ENCODE measurements at places on chromosomes 2 and 18.

GRCh38 chr2:205998583-205998982 lies 87.4 kb downstream of the INO80D start:
- DNase-seq = no peak

- DNase-seq = no peak
These were observed 24.8 kb downstream of the GALM start for GRCh38 chr2:38690499-38691420.

DNA sequence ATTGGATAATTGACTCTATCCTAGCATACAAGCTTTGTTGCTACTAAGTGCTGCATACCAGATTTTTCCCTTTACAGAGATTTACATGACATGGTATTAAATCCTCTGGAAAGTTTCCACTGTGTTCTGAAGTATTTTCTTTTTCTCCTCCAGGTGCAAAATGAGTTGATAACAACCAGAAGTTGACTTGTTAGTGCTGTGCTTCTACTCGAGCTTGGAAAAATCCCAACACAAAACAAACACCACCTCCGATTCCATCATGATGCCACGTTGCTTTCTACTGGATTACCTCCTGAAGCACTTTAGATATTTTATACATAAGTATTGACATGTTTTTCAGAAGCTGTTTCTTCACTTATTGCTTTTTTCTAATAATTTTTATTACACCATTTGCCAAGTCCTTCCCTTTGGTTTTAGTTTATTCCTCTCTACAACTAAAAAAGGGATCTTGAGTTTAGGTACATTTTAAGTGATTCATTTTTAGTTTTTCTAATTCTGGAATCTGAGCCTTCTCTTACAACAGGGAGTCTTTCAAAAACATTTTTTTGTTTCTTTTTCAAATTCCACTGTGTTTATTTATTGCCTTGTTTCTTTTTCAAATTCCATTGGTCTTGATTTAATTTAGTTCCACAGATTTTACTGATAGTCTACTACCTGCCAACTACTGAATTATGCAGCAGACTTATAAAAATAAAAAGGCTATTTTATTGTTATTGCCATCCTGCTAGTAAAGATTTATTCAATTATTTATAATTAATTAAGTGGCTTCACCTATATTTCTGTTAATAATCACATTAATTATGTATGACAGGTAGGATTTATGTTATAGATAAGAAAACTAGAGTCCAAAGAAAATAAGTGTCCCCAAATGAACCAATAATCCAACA lies 143.4 kb downstream of the PPP1R1C start:
- no peak for DNase-seq

DNA sequence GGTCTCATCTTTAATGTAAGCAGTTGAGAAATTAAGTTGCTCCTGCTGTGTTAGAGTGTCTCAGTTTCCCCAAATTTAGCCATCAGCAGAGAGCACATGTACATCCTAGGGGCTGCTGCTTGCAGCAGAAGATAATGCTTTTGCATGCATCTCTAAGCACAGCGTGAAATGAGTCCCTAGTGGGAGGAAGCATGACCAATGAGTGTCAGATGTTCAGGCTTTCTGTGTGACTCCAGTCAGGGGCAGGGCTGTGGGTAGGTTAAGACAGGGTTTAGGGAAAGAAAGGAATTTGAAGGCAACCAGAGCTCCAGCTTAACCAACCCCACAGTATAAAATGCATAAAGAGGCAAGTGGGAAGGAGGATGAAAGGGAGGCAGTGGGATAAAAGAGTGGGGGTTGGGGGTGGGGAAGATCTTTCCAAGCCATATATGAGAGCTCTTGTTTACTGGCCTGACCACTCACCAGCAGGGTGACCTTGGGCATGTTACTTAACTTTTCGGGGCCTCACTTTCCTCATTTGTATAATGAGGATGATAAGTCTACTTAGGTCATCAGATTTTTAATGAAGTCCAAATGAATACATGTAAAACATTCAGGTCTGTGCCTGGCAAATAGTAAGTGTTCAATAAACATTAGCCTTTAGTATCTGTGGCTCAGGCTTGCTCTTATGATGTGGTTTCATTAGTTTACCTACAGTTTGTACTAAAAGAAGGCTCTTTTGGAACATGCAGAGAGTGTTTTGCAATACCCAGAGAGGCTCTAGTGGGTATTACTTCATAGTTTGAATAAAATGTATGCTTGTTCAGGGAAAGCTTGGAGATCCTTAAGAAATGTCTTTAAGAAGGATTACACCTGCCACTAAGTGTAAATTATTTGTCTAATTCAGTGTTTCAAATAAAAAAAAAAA lies 42.7 kb upstream of the PELI1 start:
- no peak for DNase-seq

DNA sequence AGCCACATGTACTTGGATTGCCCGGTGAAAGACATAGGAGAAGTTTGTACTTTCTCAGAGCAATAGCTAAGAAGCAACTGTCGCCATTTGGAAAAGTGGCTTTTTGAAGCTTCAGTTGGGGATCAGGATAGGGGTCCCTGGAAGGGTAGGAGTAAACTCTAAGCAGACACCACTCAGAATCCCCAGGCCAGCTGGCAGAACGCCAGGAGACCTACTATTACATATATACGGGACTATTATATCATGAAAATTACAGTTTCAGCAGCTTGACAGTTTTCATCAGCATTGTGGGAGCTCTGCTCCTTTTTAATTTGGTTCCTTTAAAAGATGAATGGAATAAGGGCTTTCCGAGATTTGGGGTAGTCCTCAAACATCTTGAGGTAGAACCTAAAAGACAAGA lies 54.9 kb downstream of the SRD5A2 start:
- no peak for DNase-seq

GRCh38 chr2:236874866-236875481 lies 210.7 kb upstream of the COPS8 start:
- DNase-seq = no peak

DNA sequence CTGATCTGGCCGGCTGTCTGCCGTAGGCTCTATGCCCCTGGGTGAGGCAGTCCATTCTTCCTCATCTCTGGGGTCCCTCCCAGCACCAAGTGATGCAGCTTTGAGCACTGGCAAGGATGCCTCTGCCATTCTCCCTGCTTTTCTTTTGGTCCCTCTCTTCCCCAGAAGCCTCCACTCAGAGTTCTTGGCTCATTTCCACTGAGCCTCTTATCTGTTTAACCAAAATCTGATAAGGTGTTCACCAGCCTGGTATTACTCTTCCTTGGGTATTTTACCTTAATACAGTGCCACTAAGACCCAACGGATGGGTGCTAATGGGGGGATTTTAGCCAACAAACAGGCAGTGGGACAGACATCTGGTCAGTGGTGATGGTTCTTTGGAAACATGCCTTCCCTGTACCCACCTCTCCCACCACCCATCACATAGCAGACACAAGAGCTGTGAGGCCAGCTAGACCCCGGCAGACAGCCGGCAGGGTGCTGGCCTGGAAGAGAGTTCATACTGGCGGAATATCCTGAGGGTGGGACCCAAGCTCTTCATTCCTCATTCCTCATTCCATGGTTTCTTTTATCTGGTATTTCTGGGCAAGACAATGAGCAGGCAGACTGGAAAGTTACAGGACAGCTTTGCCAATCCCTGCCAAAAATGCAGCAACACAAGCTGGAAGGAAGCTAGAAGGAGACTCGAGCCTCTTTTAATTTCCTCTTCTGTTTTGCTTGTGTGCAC lies 34.6 kb downstream of the ZBTB7C start:
- no peak for DNase-seq

GRCh38 chr2:63078852-63079606 lies 28.4 kb downstream of the OTX1 start:
- no peak for DNase-seq

DNA sequence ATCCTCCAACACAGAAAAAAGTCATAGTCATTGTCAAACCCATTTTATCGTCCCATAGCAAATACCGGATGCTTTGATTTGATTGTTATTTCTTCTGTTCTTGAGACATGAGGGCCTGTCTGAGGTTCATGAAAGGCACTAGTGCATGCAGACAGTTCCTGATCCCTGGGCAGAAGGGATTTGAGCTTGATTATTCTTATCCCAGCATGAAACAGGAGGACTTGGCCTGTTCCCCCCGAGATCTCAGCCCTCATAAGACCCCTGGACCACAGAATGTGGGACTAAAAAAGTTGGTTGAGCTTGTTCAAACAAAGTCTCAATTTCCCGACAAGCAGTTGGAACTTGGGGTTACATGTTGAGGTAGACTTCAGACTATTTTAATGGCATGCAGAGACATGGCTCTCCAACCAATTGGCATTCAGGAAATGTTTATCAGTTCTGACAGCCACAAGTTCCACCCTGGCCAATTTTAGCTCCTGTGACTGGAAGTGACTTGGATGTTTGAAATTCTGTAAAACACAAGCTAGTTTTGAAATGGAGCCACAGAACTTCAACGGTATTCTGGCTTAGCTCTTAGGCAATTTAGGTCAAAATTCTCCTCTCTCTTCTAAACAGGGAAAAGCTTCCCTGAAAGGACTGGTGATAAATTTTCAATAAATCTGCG lies 366.9 kb upstream of the SLC14A2 start:
- DNase-seq = no peak

DNA sequence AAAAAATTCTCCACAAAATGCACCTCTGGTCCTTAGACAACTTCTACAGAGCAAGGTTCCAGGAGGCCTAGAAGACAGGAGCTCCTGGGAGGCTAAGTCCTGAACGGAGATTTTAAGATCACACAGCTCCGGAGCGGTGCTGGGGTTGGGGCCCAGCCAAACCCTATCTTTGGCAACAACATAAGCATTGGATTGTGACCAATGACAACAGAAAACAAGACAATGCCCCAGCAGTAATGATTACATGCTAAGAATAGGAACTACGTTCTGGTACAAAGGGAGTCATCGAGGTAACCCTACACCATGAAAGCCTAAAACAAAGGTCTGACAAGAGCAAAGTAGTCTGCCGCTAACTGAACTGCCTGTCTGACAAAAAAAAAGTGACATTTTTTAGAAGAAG lies 171.2 kb downstream of the CMPK2 start:
- no peak for DNase-seq

DNA sequence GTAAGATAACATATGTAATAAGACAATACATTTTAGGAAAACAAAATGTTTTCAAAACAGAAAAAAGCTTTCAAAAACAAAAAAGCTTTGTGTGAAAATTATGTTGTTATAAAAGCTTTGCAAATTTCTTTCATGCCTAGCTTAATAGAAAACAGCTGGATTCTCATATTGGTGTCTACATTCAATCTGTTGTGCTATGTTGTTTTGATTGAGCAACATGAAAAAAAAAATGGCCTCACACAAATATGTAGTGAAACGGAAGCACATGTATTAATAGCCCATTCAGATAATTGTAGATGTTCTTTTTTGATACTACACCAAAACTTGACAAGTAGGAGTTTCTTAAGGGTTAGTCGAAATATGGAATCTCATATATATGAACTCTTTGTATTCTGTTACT lies 197.5 kb downstream of the ZEB2 start:
- DNase-seq = no peak

DNA sequence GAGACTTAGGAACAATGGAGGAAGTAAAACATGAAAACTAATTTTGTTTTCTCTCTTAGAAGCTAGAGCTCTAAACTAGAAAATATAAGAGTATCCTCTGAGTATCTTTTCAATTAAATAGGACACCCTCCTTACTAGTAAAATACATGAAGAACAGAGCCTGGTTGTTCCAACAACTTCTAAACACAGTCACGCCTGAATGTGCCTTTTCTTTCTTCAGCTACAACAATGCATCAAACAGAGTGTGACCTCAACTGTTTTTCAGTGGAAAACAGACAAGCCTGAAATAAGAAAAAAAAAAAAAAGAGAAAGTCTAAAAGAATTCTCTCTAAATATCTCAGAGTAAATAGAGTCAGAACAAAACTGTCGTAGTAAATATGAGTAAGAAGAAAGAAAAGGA lies 928.8 kb downstream of the CNTNAP5 start:
- DNase-seq = no peak

GRCh38 chr2:28956890-28957289 lies 24.2 kb upstream of the TOGARAM2 start:
- no peak for DNase-seq

DNA sequence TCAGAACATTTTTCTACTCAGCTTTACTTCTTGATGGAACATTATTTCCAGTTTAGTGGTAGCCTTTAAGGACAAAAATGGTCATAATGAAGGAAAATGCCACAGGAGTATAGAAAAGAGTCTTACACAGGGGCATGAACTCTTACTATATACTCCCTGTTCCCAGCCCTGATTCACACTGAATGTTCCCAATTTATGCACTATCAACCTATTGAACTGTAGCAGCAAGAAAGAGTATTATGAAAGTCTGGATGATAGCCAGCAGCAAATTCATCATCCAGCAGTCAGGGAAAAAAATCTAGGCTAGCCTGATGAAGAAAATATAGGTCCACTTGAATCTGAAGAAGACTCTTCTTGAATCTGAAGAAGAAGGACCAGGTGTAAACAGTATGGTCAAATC lies 1170.3 kb upstream of the CHAC2 start:
- DNase-seq = no peak

- no peak for DNase-seq
These were observed 27.8 kb downstream of the NXPH2 start for GRCh38 chr2:138752197-138752956.

GRCh38 chr2:127392828-127393578 lies 5.2 kb upstream of the MAP3K2 start:
- DNase-seq = no peak

DNA sequence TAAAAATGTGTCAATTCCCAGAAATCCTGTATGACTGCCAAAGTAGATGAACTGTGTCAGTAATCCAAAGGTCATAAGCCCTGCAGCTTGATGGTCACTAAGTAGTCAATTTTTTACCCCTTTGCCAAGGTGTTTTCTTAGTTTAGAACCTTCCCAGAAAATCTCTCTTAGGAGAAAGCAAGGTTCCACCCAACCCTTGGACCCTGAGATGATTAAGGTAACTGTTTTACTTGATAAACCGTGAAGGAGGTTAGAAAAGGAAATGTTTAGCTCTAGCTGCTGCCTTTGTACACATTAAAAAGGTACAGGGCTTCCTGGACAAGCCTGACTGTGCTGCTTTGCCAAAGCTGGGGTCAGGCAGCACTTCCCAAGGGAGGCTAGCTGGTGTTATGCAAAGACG lies 24.4 kb upstream of the LRP2 start:
- no peak for DNase-seq
